ENCODE measurements at places on chromosomes 11 and 22.

- DNase-seq, result no peak
These were observed 2.2 kb upstream of the KMT2A start for GRCh38 chr11:118434123-118434552.

DNA sequence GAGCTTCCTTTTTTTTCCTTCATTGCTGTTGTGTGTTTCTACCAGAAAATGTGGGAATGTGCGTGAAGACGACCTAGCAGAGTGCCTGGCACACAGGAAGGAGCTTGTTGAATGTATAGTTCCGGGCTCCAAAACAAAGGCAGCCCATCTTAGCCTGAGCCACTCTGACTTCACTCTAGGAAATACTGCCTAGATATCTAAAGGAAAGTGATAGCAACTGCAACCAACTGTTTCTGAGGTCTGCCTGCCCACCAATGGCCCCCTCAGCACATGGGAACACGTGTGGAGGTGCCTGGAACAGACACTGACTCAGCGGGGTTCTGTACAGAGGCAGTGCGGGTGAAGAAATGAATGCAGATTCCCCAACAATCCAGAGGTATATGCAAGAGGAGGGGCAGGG lies 14.7 kb upstream of the XBP1 start:
- DNase-seq, result no peak

- no peak for DNase-seq
These were observed 21.3 kb upstream of the PANX1 start for GRCh38 chr11:94107363-94107762.

DNA sequence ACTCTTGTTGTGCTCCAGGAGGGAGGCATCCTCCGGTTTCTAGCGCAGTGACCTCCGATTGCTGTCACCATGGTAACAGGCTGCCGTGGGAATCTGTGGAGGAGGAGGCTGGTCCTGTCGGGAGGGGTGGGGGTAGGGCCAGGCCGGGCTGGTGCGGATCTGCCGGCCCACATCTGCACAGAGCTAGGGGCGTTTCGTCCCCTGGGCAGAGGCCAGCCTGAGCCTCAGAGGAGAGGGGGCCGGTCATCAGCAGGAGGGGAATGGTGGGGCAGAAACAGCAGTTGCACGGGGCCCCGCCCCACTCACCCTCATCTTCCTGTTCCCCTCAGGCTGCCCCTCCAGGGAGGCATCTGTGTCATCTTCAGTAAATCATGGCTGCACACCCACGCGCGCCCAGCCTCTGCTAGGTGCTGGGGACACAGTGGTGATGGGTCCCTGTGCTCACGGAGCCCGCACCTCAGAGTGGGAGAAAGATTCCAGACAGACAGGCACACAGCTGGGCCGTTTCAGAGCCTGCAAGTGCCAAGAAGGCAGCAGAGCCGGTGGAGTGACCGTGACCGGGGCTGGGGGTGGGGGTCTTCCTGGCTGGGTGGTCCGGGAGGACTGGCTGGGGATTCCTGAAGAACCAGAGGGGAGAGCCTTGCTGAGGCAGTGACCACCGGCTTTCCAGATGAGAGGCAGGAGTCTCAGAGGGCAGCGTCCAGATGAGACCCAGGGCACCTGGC lies 120.5 kb downstream of the CACNA1I start:
- no peak for DNase-seq

DNA sequence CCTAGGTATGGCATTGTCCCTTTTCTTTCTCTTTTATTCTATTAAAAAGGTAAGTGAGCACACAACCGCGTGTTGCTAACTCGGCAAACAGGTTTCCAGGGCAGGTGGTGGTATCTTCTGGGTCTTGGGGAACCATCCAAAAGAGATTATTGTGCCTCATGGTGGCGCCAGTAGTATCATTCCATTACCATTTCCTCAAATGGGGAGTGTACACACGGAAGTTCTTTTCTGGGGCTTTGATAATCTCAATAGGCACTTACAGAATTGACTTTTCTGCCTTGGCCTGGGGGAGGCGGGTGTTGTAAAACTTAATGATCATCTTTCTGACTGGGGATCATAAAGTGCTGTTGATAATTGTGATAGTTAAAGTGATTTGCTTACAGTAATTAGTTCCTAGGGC lies 234.1 kb downstream of the KIRREL3 start:
- DNase-seq, result no peak

DNA sequence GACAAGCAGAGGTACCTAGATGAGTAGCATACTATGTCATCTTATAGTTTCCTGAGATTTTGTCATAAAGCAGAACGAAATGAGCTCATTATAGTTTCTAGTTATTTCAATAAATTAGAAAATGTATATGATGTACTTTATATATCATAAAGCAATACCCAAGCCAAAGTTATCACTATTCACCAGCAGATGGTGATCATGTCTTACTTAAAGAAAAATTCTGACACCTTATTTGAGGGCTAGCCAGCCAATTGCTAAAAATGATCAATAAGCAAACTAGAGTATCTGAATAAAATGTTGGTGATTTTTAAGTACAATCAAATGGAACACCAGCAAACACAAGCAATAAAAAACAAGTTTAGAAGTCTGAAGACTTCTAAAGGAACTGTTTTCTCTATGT lies 44.1 kb downstream of the RSF1 start:
- DNase-seq, result no peak

DNA sequence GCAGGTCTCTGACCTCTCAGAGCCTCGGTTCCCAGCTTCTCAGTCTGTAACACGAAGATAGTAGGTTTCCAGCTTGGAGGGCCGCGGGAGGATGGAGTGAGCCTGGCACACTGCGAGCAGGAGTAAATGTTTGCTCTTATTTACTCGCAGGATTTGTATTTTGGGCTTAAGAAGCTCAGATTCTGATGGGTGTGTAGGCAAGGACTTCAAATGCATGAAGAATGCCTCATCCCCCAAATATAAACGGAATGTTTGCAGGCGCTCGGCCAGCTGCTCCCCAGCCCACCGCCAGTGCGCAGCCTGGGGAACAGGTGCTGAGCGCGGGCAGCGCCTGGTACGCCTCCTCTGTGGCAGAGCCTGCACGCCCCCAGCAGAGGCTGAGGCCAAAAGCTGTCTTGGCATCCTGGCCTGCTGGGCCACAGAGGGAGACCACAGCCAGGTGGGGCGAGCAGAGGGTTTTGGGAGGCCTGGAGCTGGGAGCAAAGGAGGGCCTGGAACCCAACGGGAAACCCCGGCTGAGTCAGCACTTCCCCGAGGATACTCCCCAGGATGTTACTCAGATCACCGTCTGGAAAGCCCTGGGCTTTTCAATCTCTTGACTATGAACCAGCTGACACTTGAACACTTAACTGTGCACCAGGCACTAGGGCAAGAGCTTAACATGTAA lies 9.4 kb downstream of the EHD1 start:
- DNase-seq, result peak; percentile 13

DNA sequence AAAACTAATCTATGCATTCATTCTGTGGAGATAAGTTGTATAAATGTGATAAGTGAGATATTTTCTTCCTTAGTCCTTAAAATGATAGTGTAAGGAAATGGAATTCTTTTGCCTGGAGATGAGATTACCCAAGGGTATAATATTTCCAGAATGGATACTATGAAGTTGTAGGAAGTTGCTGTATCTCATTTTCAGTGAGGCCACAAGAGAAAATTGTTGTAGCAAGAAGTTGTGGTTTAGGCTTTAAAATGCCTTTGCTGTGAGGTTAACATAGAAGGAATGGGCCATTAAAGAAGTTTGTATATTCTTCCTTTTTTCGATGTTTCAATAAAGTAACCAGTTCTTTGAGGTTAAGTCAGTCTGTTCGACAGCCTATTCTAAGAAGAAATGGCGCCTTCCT lies 50.7 kb upstream of the LIN7C start:
- DNase-seq, result no peak

GRCh38 chr22:20027966-20028854 lies 7.3 kb downstream of the TANGO2 start:
- DNase-seq, result no peak

- DNase-seq, result no peak
These were observed 70.4 kb downstream of the LRRC32 start for GRCh38 chr11:76600124-76600655.

DNA sequence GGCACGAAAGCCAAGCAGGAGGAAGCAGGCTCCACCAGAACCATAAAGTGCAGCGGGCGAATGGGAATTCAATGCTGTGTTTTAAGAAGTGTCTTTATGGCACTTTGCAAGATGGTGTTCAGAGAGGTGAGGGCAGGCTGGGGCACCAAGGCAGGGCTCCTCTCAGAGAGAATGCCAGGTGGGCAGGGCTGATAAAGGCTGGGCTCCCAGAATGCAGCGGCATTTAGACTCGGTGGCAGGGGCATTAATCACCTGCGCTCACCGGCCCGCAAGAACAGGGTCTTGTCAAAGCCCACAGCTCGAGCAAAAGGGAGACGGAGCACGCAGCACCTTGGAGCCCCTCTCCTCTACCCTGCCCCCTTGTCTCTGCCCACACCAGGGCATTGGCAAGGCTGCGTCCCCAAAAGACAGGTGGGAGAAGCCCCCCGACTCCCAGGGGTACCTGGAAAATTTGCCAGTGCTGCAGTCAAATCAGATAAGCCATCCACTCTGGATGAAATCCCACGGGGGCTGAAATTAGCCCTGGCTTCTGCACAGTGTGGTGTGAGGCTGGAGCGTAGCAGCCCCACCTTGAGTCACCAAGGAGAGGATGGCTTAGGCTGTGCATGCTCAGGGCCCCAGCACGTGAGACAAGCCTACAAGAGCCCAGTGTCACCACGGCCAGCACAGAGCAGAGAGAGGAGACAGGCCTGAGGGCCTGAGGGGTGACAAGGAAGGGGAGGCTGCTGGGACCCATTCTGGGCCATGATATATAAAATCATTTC lies 8.1 kb downstream of the MACROD1 start:
- DNase-seq, result no peak

DNA sequence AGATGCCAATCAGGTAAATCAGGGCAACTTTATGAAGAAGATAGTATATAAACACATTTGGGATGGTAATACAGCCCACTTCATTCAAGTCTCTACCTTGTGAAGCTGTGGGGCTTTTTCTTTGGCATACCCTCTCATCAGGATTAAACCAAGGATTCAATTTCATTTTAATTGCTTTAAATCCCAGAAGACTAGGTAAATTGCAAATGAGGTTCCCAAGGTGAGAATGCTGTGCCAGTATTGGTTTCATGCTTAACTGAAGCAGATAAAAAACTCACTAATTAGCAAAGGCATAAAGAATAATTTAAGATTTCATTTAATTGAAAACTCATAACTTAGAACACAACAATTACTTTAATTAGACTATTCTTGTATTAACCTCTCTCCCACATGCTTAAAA lies 1218.1 kb downstream of the FAM181B start:
- DNase-seq, result no peak

DNA sequence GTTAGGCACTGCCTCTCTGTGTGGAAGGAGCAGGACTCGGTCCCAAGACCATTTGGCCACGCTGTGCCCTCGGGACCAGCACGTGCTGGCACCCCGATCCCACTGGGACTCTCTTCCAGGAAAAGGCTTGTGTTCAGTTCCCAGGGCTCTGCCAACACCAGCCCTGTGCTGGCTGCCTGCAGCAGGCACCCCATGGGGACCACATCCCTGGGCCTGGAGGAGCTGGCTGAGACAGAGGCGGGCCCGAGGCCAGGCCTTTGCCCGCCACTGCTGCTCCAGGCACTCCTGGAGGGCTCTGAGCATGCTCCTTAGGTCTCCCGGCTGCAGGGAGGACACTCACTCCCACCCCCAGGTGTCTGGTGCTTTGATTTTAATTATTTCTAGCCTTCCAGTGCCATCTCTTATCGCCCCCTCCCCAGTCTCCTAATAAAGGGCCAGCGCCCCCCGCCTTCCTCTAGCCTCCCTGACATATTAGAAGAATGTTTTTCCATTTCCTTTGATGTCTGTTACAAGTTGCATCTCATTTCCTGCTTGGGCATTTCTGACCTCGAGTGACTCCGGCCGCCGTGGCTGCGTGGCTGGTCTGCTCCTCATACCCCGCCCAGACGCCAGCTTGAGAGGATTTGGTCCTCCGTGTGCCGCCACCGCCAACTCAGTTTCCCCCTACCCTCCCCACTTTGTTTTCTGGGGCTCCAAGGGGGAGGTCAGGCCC lies 14.4 kb downstream of the CDKN1C start:
- DNase-seq, result no peak

- no peak for DNase-seq
These were observed 273.2 kb downstream of the DCDC1 start for GRCh38 chr11:31096191-31096805.

DNA sequence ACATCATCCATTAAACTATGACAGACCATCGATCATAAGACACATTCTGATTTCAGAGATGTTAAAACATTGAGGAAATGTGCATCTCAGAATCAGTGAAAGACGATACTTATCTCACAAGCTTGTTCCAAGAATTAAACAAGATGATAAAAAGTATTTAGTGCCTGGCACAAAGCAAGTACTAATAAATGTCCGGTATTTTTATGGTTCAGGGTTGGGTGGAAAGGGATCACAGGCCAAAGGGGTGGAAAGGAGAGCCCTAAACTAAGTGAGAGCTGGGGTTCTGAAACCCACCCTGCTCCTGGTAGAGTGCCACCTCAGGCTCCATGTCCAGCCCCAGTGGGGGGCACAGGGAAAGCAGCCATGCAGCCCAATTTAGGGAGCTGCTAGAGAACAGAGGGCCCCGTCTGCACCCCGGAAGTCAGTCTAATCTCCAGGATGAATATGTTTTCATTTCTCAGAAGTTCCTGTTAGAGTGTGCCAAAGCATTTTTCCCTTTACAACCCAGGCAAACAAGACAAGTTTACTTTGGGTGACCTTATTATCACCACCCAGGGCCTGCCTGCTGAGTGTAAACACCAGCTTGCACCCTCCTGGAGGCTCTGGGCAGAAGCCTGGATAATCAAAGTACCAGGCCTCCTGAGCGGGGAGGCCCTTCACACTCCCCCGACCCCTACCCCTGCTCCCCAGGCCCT lies 3.8 kb upstream of the CREB3L1 start:
- DNase-seq, result no peak

DNA sequence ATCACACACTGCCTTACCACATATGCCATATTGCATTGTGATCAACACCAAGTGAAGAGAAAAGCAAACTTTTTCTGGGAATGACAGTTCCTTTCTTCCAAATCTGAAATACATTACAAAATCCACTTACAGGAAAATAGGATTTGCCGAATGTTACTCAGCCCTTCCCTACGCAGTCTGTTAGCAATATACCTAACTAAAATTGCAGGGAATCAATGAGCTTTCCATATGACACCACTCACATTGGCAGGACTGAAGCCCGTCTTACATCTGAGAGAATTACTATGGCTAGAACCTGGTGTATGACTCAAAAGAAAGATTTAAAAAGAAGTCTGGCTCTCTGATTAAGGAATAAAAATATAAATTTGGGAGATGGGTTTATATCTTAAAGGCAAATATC lies 136.0 kb downstream of the LRRC4C start:
- no peak for DNase-seq

DNA sequence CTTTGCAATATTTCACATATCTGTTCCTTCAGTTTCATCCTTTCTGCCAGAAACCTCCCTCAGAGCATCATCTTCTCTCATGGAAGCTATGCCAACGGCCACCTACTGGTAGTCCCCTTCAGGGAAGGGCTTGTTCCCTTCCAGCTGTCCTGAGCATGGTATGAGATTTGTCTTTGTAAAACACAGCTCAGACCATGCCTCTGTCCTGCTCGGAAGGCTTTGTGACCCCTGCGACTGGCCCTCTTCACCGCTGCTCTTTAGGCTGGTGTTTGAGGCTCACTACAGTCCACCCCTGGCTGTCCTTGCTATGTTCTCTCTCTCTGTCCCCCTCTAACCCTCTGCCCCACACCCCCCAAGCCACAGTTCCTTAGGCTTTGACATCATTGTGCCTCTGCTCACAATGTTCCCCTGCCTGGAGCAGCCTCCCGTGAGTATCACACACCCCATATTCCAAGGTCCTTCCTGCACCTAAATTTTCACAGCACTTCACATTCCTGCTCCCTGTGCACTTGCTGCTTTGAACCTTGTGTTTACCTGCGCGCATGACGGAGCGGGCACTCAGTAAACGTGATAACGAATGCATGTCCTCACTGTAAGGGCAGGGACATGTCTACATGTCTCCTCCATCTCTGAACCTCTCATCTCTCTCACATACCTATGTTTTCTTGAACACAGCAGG lies 24.0 kb upstream of the ACER3 start:
- peak; percentile 23 for DNase-seq

Measured in DMS79 (cell line).